ENCODE measurements at places on chromosomes 3 and 15.
A peak's percentile ranks its signal among the peaks of the same experiment; 100 is the strongest.

DNA sequence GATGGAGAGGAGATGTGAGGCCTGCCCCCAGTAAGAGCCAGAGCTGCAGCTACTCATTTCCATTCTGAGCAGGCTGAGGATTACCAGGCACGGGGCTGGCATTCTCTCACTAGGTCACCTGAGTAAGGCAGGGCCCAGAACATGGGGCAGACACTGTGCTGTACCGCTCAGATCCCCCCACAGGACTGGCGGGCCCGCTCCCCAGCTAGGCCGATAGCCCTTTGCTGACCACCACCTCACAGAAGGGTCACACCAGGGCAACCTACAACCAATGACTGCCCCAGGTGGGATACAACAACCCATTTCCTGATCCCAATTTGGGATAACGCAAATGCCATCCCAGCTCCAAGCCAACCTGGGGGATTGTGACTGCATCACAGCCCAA is 52.5 kb downstream of the OXNAD1 start:
- no peak for DNase-seq

DNA sequence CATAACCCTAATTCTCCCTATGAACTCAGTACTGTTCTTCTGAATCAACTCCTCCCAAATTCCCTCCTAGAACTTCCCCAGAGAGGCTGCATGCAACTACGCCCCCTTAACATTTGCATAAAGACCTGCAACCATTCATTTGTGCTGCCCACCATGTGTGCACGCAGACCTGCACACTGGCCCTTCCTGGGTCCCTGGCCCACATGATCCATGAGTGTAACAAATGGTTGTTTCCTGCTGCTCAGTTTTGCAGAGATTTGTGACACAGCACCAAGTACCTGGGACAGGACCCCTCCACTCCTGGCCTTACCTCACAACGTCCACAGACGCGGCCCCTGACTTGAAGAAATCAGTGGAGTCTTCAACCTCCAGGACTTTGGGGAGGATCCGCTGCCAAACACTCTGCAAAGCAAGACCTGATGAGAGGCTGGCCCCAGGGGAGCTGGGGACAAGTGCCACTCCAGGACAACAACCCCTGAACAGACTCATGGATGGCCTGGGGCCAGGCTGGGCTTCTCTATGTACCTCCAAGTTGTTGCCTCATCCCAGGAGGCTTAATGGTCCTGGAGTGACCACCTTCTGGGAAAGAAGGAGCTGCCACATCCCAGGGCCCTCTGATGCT is 33.8 kb downstream of the ALDH1L1 start:
- DNase-seq = no peak

- peak; percentile 14 for DNase-seq
These were observed 1.1 kb downstream of the CELSR3 start for GRCh38 chr3:48661501-48662144.

DNA sequence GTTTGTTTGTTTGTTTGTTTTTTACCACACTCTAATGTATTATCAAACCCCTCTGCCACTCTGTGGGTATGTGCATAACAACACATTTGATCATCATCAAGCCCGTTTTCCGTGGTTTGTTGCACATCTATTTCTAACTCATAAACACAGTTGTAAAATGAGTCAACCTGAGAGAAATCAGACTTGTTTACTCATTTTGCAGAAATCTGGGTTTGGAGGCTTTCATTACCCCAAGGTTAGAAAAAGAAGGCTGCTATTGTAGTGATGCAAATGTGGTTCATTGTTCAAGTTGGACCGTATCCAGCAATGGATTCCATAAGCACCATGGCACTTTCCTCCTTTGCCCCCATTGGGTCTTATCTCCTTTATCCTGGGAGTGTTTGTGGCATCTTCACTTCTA is 353.2 kb upstream of the SOX2 start:
- DNase-seq = no peak

DNA sequence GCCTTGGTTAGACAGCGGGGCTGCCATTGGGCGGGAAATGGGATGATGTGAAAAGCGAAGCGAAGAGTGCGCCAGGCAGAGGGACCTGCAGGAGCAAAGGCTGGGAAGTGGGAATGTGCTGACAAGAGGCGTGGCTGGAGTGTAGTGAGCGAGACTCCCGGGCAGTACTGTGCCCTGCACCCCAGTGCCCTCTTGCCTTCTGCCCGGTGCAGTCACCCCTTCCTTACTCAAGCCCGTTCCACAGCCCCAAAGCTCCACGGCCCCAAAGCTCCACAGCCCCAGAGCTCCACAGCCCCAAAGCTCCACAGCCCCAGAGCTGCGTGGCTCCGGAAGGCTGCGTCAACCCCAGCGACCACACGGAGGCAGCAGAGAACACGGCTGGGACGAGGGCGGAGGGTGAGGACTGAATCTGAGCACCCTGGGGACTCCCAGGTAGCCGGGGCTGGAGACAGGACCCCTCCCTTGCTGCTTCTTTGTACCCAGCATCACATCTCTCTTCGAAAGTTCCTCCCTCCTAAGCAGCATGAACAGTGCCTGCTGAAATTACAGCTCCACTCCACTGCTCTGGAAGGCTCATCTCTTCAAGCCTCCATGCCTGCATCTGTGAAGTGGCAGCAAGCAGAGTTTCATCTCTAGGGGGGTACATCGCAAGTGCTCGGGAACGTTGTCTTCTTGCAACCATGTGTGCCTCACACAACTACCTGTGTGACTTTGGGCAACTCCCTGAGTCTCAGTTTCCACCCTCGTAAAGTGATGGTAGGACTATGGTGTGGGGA is 108.9 kb downstream of the FBLN2 start:
- DNase-seq = no peak

- no peak for DNase-seq
These were observed 481.7 kb downstream of the TUSC7 start for GRCh38 chr3:117191245-117191644.

DNA sequence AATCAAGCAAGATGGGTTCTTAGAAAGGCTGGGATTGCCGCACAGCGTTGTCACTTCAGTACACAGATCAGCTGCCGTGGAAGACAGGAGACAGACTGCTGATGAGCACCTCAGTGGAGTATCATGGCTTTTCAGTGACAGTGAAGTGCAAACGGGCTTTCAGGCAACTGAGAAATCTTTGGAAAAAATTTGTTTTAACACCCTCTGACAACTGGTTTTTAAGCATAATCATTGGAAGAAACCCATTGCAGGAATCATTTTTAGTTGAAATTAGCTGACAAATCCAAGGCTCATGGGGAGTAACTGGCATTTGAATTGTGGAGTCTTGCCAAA is 418.8 kb downstream of the OTOL1 start:
- no peak for DNase-seq

DNA sequence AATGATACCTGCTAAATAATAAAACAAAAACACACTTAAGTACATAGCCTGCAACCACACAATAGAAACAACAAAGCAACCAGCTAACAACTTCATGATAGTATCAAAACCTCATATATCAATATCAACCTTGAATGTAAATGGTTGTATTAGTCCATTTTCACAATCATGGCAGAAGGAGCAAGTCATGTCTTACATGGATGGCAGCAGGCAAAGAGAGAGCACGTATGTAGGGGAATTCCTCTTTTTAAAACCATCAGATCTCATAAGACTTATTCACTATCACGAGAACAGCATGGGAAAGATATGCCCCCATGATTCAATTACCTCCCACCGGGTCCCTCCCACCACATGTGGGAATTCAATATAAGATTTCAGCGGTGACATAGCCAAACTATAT is 44.5 kb upstream of the PTX3 start:
- DNase-seq = no peak

DNA sequence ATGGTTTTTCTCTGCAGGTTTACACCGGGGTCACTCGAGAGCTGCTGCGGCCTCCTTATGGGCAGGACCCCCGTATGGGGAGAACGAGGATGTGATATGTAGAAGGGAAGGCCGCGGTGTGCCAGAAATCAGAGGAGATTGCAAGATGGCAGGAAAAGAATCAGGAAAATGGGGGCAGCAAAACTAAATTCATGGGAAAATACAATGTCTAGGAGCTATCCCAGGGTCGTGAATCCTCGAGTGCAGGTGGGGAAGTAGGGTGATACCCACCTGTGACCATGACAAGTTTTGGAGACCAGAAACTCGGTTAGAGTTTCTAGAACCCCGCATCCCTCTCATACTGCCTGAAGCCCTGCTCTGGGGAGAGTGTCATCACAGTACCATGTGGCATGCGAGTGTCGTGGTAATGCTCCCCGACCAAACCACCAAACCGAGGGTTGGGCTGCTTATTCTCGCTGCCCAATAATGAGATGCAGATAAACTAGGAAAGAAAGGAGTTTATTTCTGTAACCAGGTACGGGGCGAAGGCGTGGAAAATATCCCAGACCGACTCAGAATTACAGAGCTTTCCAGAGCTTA is 781 bp downstream of the TRNT1 start:
- DNase-seq = no peak

DNA sequence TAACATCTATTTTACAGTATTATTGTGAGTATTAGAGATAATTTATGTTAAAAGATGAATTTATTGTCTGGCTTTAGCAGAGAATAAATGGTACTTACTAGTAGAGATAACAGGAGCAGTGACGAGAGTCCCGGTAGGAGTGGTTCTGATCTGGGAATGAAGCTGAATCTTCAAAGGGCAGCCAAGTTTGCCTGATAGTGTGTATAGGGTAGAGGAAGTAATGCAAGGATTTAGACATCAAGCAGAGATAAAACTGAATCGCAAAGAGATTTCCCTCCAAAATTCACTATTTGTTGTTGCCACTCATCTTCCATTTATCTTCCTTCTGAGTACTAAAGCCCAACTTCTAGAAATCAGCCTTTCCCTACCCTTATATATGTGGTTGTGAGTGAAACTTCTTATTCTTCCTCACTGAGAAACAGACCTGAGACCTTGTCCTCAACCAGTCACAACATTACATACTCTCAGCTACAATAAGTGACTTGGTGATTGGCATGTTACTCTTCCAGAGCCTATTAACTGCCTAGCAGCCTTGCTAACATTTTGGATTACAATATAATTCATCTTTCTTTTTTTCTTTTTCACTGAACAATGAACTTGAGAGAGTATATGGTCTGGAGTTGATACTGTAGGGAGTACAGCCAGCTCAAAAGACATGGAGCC is 692.7 kb upstream of the ZNF385D start:
- DNase-seq = no peak

GRCh38 chr3:2929574-2929973 is 180.6 kb downstream of the IL5RA start:
- DNase-seq = no peak

Data from substantia nigra (tissue), 51 donors.